ENCODE measurements at places on chromosomes 11 and 22.

GRCh38 chr22:19629720-19630419 is 84.4 kb upstream of the SEPTIN5 start:
- DNase-seq = peak; percentile 79

- no peak for DNase-seq
Observed at GRCh38 chr22:19412478-19412877, 19.1 kb downstream of the HIRA start.

DNA sequence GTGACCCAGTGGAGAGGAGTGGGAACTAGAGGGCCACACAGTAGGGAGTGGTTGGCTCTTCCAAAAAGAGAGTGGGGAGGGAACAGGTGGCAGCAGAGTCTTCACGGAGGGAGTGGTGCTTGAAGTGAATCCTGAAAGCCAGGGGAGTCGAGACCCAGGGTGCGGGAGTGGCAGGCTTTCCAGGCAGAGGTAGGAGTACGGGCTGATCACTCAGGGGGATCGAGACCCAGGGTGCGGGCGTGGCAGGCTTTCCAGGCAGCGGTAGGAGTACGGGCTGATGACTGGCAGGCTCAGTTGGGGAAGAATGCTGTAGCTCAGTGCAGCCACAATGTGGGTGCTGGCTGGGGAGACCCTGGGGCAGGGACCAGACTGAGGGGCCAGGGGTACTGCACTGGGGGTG is 148.2 kb downstream of the TBC1D22A start:
- no peak for DNase-seq

DNA sequence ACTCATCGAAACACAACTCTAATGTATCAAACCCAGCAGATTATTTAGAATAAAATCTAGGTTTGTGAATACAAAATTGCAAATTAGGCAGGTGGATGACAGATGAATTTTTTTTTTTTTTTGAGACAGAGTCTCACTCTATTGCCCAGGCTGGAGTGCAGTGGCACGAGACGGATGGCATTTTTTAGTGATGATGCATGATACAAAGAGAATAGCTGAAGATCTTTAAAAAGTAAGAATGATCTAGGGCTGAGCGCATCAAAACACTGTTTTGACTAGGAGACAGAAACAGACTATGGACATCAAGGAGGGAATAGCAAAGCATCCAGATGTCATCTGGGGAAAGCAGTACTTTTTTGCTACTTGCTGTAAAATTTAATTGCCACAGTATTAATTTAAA is 63.8 kb downstream of the IMMP1L start:
- no peak for DNase-seq

DNA sequence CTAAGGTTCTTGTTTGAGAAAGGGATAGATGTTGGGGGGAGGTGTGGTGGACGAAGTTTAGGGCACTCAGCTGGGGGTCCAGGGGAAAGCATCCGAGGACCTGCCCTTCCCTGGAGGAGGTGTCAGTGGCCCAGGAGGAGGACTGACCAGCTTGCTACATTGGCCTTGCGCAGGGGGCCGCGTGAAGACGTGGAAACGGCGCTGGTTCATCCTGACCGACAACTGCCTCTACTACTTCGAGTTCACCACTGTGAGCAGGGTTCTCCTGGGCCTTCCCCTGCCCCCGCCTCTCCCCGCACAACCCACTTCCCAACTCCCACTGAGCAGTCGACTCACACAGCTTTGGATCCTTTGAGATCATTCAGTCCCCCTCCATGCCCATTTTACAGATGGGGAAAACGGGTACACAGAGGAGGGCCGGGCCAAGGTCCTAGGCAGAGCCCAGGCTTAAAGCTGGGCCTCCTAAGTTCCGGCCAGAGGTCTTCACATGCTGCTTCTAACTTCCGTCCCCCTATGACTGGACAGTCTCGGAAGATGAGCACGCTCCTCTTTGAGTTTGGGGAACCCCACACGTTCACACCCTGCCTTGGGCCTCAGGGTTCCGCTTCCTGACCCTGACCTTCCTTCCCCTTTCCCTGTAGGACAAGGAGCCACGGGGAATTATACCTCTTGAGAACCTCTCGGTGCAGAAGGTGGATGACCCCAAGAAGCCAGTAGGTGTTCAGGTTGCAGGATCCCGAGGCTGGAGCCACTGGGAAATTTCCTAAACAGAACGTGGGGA is 28.7 kb downstream of the CYTH4 start:
- no peak for DNase-seq

DNA sequence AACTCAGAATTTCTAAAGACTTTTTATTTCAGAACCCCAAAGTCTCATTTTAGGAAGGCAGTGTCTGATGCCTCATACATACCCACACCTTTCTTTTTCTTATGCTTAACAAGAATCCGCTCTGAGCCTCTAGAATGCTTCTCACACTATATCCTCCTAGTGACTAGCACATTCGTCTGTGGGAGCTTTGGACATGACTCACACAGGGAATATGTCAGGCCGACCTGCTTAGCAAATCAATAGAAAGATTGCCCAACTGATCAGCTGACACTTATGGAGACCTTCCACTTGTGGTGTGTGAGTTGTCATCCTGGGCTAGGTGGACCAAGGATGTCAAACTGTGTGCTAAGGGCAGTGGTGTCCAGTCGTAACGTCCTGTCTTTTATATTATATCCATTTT is 129.9 kb upstream of the TTC12 start:
- no peak for DNase-seq

Data from activated CD4-positive, alpha-beta T cell treated with anti-CD3 and anti-CD28 coated beads for 1 hour (primary cell).